Adrenal gland (tissue), 19 donors: ENCODE measurements at places on chromosomes 2 and 18.

DNA sequence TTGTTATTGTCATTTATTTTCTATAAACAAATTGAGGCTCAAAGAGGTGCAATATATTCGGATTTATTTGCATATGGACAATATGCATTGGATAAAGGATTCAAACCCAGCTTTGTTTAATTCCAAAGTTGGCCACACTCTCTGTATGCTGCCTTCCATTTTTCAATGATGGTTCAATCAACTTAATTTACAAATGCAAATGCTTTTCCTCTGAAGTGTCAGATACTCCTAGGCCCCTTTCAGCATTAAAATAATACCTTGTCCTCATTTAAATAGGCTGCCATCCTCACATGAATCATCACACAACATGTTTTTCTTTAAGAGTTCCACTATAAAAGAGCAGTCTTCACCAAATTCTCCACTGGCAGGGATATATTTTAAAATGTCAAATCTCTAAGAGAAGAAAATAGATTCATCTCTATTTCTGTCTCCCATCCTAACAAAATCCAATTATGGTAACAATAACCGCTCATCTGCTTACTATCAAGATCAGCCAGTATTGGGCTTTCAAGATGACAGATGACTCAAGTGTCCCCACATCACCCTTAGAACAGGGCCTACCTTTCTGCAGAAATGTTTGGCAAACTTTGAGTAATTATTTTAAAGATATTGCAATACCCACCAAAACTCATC lies 114.8 kb downstream of the SCG2 start:
- no peak for DNase-seq

GRCh38 chr2:86249176-86249575 lies 49.9 kb downstream of the MRPL35 start:
- DNase-seq: no peak

DNA sequence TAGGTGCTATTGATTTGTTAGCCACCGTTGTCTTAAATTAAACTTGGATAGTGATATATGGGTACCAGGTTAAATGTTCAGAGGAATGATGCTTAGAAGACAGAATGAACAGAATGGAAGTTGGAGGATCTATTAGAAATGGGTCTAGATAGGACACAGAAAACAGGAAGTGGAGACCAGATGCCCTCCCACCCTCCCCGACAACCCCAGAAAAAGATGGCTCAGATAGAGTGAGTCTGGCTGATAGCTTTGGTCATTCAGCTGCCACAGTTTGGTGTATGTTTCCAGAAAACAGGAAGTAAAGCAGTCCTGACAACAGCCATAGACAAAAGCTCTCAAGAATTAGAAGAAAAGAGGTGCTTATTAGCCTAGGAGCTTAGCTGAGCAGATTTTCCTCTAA lies 71.5 kb upstream of the DSG1 start:
- no peak for DNase-seq

- DNase-seq: no peak
These were observed 185.9 kb upstream of the KLHL14 start for GRCh38 chr18:32958746-32959145.

DNA sequence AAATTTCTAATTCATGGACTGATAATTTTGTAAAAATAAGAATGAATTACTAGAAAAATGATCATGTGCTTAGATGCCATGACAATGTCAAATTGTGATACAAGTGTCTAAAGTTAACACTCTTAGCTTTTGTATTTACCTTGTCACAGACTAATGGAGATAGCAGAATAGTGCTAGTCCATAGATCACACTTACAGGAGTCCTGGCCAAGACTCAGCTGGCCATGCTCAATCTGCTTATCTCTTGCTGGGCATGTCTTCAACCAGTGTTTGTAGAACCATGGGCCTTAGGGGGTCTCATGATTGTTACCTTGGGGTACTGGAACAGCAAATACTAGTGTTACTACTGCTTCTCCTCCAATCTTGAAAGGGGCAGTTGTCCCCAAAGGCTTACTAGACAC lies 44.0 kb downstream of the TET3 start:
- DNase-seq: no peak

- peak; percentile 72 for DNase-seq
These were observed 38.5 kb downstream of the PNO1 start for GRCh38 chr2:68196120-68196716.

GRCh38 chr2:238855299-238855698 lies 7.4 kb downstream of the TWIST2 start:
- DNase-seq: no peak

- DNase-seq: no peak
These were observed 8.1 kb downstream of the GMCL1 start for GRCh38 chr2:69837533-69837932.

DNA sequence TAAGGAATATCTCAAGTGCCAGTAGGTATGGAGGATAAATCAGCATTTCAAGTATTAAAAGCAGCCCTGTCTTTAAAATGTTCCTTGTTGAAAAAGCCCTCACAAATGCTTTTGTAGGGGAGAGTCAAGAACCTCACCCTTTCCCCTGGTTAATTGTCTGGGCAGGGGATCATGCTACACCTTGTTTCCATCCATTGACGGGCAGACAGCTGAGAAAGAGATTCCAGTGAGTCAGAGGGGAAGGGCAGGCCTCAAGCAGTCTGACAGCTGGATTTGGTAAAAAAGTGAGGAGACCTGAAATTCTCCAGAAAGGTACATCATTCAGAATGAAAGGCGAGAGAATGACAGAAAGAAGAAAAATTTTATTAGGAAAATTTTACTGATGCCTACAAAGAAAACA lies 203.2 kb upstream of the CYP26B1 start:
- DNase-seq: no peak

DNA sequence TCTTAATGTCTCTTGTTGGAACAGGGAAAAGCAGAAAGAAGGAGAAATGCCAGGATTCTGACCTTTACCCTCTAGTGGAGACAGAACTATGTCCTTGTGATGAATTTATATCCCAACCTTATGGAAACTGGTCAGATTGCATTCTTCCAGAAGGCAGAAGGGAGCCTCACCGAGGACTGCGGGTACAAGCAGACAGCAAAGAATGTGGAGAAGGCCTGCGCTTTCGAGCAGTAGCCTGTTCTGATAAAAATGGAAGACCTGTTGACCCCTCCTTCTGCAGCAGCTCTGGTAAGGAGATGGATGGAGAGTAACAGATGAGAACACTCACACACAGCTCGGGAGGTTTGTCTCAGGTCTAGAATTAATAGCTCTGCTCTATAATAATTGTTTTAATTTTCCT lies 552.7 kb upstream of the HNMT start:
- DNase-seq: no peak

GRCh38 chr2:112714836-112715631 lies 5.8 kb upstream of the NT5DC4 start:
- no peak for DNase-seq

GRCh38 chr2:287471-287885 lies 413 bp downstream of the ALKAL2 start:
- DNase-seq: peak; percentile 58

DNA sequence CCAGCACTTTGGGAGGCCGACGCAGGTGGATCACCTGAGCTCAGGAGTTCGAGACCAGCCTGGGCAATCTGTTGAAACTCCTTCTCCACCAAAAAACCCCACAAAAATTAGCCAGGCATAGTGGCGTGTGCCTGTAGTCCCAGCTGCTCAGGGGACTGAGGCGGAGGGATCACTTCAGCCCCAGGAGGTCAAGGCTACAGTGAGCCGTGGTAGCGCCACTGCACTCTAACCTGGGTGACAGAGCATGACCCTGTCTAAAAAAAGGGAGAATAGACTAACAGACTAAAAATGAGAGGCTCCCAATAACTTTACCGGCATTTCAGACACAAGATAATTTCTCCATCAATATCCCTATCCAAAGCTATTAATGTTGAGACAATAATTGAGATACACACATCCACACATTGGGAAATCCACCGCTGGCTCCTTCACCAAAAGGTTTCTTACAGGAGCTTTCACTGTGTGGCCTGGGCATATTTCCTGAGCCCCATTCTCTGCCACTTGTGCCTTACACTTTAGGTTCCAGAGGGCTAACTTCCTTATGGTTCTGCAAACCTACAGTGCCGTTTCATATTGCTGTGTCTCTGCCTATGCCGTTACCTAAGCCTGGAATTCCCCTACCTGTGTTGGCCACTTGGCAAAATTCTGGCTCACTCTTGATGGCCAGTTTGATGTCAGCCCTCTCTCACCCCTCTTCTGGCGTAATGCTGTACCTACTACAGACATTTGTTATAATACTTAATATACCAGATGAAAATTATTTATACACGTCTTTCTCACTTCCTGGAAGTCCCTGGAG lies 115.8 kb upstream of the ZFP36L2 start:
- DNase-seq: no peak

DNA sequence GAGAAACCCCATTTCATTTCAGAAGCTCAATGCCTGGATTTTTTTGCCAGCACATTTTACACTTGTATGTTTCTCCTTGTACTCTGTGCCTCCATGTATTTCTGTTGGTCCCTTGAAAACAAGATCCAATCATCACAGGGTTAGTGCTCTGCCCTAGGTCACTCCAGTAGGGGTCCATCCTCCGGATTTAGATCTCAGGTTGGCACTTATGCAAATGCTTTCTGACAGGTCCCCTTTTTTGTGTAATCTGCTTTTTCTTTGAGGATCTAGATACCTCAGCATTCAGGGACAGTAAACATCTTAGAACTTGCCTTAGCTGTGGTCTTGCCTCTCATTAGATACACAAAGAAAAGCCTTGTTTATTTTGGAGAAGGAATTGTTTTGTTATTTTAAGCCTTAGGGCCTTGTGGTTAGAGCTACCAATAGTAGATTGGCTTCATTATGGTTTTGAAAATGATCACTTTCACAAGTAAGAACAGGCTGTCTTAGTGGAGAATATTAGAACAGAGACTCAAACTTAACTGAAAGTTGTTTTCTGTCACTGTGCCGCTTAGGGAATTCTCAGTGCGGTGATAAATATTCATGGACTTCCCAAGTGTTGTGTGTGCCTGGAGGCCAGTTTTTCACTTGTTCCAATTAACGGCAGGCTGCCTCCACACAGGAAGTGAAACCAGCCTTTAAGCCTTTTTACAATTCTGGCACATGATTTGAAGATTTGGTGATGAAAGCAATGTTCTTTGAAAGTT lies 7.8 kb downstream of the MERTK start:
- DNase-seq: peak; percentile 37

DNA sequence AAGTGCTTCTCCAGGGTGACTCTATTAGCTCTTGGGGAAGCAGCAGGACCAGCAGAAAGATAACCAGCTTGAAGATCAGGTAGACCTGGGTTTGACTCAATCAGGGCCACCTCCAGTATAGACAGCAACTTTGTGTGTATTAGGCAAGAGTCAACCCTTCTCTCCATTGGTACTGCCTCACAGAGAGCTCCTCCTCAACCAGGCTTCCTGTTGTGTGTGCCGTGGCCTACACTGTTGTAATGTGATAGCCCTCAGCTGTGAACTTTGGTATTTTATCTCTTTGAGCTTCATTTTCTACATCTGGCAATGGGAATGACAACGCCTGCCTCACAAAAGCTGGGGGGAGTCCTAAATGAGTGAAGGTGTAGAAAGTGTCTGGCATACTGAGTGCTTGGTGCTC lies 17.0 kb upstream of the MAP3K20 start:
- no peak for DNase-seq

DNA sequence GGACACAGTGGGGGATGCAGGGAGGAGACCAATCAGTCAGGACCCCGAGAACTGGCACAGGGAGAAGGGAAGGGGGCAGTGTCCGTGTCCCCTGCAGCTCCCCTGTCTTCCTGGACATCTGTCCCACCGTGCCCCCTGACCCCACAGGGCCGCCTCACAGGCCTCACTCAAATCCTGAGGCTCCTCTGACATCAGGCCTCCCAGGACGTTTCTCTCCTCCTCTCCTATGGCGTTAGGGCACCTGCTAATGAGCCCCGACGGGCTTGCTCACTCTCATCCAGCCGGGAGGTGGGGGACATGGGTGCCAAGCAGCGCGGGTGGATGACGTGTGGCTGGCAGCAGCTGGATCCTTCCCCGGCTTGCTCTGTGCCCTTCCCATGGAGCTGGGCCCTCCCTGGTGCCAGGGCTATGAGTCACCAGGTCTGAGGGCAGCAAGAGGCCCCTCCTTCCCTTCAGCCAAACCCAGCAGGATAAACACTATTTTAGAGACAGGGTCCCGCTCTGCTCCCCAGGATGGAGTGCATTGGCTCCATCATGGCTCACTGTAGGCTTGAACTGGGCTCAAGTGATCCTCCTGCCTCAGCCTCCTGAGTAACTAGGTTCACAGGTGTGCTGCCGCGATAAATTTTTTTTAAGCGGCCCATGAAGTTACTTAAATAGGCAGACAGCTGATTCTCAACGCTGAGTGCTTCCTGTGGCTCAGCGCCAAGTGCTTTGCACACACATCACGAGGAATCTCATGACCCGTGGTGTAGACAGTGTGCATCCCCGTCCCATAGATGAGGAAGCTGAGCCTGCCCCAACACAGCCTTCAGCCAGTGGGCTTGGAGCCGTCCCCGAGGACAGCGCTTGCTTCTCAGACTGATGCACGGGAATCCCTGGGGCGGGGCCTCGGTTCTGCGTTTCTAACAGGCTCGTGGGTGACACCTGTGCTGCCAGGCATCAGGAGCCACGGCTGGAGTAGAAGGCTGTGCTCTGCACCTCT lies 64.5 kb upstream of the HDAC4 start:
- DNase-seq: peak; percentile 86

DNA sequence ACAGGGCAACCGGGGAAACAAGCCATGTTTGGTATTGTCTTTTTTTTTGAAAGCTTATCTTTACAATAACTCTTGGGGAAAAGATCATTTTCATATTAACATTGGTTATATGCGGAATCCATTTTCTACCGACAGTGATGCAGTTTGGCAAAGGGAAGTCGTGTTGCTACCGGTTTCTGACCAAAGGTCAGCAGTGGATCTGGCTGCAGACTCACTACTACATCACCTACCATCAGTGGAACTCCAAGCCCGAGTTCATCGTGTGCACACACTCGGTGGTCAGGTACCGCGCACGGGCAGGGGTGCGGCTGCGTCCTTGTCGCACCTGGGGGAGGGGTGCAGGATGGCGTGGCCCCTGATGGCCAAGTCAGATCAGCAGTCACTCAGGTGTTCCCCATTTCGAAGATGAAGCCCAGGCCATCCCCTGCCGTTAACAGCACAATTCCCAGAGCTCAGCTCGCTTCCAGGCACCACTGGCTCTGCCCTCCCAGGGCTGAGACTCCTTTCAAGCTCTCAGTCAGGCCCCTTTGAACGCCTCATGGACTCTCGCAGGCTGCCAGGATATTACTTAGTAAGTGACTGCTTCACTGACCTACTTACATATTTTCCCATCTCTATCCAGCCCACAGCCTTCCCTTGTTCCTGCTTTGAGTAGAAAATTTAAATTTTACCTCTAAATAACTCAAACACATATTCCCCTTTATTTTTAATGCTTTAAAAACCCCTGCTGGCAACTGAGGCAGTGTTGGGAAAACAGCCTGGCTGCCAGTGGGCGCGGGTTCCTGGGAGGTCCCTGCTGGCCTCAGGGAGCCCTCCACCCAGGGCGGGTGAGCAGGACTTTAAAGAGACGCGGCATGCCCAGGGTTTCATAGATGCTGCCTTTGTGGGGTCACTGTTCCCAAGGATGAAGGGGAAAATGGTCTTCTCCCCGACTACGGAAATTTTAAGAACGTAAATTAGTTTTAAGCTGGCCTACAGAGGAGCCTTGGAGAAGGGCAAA lies 33.6 kb upstream of the RPL31 start:
- no peak for DNase-seq
